ENCODE measurements at places on chromosomes 6 and 20.

- DNase-seq = no peak
Observed at GRCh38 chr20:32505723-32506473, 79.2 kb downstream of the NOL4L start.

DNA sequence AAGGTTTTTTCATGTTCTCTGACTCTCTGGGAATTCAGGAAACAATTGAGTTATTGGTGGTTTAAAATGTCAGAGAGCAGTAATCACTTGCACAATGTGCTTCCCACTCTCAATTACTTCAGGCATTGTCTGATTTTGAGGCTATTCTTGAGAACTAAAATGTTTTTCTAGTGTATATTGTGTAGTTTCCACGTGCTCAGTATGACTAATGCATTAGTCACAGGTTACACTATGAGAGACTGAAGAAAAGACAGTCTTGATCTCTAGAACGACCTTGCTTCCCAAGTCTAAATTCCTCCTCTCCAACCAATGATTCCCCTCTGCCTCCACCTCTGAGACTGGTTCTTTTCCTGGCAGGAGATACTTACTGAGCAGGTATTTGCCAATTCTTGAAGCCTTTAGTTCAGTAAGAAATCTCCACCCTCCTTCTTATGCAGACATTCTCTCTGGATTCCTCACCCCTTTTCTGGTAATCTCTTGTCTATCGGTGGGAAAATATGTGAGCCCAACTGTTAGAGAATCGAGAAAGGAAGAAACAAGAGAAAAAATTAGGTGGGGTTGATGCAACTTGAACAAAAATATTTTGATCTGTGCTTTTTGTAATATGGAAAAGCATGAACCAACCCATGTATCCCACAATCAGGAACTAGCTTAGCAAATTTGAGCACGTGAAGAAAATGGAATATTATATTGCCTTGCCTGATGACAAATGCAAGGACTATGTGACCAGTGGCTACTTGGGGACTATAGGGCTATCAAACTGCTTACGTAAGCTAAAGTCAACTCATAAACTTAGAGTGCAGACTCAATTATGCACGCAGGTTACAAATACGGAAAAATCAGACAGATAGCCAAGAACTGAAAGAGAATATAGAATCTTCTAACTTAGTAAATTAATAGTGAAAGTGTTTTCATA, 61.1 kb upstream of the SLC22A16 start:
- DNase-seq = no peak

GRCh38 chr6:170372380-170373325, 66.1 kb downstream of the FAM120B start:
- no peak for DNase-seq

DNA sequence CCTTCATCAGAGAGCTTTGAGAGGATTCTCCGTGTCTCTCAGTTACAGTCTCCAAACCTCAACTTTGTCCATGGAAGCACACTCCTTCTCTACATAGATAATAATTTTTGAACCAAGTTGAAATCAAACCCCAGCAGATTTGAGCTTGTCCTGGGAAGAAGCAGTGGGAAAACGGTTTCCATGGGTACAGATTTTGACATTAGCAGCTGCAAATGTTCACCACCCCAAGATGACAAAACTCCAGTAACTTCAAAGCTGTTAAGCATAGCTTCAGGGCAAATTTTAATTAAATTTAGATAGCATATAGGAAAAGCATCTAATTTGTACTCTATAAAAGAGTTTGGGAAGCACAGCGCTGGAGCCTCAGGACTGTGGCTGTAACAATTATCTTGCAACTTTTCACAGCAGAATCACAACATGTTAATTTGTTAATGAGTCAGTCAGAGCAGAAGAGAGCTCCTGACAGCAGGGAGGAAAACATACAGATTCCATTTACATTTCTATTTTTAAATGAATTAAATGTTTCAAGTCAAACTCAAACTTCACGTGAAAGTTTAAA, 240.7 kb downstream of the BMP7 start:
- DNase-seq = no peak

DNA sequence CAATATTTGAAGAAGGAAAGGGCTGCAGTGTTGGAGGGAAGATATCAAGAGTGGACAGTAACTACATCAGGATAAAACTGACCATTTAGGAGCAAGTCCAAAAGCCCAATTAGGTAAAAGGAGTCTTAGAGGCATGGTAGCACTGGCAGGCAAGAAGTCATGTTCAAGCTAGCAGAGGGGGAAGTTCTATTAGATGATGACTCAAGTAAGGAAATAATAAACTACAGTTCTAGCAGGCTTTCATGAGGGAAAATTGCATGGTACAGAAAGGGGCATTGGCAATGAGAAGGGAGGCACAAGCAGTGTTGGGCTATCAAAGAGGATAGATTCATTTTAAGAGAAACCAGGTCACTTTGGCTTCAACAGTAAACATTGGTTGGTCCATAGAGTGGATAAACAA, 156.1 kb upstream of the PTPRK start:
- no peak for DNase-seq

DNA sequence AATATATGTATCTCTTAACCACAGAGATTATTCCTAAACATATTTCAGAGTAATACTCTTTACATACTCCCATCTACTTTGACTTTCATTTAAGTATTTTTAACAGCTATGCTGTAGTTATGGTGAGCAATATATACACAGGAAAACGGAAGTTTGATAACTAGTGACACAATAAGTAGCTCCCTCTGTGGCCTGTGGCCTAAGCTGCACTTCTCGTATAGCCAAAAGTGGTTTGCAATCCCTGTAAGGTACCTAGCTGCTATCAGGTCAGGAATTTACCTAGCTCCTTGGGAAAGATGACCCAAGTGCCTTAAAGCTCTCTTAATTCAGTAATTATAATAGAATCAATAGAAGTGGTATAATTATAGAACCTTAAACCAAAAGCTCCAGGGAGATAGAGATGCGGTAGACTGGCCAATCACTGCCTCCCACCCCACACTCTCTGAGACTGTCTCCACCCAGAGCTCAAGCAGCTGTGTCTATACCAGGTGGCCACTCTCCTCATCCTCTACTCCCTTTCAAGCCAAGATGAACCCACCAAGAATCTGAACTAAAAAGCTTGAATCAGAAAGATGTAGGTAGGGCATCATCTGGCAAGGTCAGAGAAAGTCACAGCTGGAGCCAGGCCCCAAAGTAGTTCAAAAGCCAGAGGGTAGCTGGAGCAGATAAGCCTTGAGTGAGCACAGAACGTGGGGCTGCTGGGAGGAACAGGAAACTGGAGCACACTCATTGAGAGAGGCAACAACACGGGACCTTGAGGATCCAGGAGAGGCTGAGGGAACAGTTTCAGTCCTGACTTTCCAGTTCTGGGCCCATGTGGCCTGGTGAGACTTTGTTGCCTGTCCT, 84.9 kb upstream of the ASF1A start:
- no peak for DNase-seq

- no peak for DNase-seq
Observed at GRCh38 chr6:170147056-170147787, 143.7 kb downstream of the DLL1 start.

- peak; percentile 53 for DNase-seq
Observed at GRCh38 chr6:149834513-149835481, 29.4 kb downstream of the LRP11 start.

GRCh38 chr6:88020439-88020838, 27.2 kb upstream of the SPACA1 start:
- DNase-seq = no peak

GRCh38 chr20:51424270-51425117, 118.0 kb downstream of the NFATC2 start:
- DNase-seq = no peak

- no peak for DNase-seq
Observed at GRCh38 chr6:161319231-161319630, 45.4 kb upstream of the AGPAT4 start.

GRCh38 chr6:33620856-33621710, at the start of gene ITPR3:
TSS of gene ITPR3 (plus strand) at chr6:33621322. CDS start at chr6:33621603, 281 bp downstream.
- DNase-seq = peak; percentile 33

GRCh38 chr6:52696418-52696817, 25.5 kb downstream of the TMEM14A start:
- DNase-seq = no peak

GRCh38 chr6:14690120-14691056, 555.5 kb upstream of the JARID2 start:
- DNase-seq = no peak

- no peak for DNase-seq
Observed at GRCh38 chr20:59985864-59986263, 27.6 kb downstream of the CDH26 start.

GRCh38 chr6:146097586-146097985, 68.7 kb downstream of the GRM1 start:
- DNase-seq = no peak

DNA sequence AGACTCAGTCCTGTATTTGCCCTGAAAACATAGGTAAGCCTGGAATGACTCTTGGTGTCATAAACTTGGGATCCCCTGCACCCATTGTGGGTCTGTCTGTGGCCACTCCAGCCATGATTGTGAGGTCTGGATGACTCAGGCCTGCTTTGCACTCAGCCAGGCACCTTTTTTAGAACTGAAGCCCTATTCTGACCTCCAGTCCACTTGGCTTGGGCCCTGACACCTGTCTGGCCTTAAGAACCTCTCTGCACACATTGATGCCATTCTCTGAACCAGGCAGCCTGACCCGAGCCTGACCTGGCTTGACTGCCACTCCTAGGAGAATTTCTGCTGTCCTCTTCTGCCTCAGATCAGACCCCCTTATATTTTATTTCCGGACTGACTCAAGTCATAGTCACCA, 383.7 kb downstream of the MAFB start:
- DNase-seq = no peak

DNA sequence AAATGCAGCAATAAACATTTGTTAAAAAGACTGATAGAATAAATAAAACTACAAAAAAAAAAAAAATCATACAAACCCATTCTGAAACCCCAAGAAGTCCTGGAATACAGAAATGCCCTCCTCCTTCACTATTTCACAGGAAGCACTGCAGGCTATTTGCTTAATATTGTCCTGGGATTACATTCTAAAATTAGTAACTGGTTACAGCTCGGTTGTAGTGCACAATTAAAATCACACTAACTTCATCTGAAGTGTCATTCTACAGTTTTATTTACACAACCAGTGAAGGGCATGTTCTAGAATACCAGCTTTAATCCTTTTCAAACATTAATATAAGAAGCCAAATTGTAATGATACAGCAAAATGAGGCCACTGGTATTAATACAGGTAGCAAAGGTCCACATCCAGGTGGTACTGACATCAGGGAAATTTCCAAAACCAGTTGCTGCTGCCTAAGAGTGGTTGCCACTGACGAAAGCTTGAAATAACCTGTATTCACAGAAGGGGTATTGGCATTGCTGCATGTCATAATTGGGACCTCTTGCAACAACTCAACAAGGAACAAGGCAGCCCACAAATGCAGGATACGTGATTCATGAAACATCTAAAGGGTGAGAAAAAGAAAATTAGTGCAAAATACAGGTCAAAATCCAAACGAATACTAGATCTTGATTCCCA, 26.9 kb downstream of the AKIRIN2 start:
- no peak for DNase-seq

DNA sequence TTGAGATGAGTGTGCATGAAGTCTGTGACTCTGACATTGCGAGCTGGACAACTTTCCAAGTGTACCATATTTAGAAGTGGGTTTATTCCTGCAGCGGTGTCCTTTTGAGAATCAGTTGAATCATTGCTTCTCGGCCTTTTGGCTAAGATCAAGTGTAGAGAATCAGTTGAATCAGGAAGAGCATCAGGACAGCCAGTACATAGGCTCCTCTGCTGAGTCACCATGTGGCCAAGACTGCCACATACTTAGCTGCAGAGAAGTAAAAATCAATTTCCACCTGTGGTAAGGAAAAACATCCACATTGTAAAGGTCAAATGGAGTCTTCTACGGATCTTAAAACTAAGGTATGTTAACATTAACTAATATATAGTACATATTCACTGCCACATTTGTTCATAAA, 428.4 kb upstream of the MARCKS start:
- no peak for DNase-seq

GRCh38 chr6:14807130-14807529, 438.7 kb upstream of the JARID2 start:
- no peak for DNase-seq

DNA sequence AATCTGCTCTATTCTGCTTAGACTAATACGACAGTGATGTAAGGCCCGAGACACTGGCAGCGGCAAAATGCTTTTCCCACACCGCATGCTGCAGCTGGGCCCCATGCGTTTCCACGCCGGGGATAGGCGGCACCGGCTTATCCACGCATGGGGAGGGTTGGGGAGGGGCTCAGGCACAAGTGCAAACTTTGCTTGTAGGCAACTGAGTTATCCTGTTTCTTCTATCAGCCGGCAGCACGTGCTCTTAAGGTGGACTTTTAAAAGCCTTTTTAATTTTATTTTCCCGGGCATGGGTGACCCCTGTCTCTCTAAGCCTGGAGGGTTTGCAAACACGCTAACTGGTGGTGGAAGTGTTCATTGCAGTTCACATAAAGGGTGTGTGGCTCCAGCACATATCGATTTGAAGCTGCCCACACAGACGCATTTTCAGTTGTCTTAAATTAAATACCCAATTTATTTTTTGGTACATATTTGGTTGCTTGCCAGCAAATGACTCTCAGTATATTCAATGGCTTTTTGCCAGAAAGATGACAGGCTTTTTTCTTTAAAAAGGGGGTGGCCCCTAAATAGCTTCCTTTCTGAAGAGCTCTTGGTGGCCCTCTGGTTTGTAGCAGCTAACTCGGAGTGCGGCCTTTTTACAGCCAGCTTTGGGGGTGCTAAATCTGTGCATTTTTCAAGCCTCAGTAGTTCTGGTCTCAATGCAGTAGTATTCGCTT, 561.8 kb upstream of the AGPAT4 start:
- no peak for DNase-seq
